ENCODE measurements at places on chromosomes 5 and 9.

GRCh38 chr9:131887680-131888079 is 147.8 kb upstream of the RAPGEF1 start:
- no peak for DNase-seq

- no peak for DNase-seq
These were observed 146.1 kb upstream of the ZNF462 start for GRCh38 chr9:106716820-106717219.

DNA sequence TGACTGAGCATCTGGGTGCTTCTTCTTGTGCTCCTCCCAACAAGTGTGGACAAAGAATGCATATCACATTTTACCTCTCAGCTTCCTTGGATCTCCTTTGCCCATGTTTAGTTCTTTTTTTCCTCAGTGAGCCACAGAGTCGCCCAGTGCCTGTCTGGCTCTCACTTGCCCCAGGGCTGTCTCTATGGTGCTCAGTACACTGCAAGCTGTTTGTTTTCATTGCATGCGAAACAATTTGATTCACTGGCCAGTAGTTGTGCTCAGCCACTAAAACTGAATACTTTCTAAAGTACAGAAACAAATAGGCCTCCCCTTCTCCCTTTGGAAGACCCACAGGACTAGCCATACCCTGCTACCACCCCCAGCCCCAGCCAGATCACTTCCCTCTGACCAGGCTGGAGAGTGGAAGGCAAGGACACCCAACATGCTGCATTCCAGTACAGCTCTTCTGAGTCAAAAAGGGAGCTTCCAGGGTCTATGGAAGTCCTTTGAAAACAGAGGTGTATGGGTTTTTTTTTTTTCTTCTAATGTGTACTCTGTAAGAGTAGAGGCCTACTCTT is 3.8 kb downstream of the LHFPL2 start:
- no peak for DNase-seq

GRCh38 chr9:14670718-14671117 is 22.5 kb downstream of the ZDHHC21 start:
- DNase-seq: no peak

- DNase-seq: no peak
These were observed 35.7 kb upstream of the LURAP1L start for GRCh38 chr9:12739014-12739652.

DNA sequence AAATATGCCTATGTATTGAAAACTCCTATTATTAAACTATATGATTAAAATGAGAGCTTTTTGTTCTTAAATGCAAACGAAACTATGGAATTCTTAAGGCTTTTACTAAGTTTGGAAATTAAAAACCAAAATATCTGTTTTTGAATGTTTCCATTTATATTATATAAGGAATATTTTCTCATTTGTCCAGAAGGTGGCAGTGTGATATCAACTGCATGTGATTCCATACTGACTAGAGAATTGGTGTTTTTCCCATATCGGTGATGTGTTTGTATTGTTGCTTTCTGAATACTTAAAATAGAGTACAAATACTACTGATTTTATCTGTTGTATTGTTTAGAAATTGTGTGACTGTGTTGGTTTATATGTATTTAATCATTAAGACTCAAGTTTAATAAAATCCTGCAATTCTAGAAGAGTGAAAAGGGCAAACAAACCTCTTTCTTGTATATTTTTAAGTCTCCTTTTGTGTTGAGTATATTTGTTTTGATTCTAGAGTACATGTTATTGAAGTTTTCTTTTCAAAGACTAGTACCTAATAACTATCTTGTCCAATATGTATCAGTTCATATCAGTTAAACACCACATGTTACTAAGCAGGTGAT is 320.8 kb downstream of the CCDC171 start:
- peak; percentile 20 for DNase-seq

- DNase-seq: no peak
These were observed 416.3 kb downstream of the SPATA31D1 start for GRCh38 chr9:82404881-82405280.

DNA sequence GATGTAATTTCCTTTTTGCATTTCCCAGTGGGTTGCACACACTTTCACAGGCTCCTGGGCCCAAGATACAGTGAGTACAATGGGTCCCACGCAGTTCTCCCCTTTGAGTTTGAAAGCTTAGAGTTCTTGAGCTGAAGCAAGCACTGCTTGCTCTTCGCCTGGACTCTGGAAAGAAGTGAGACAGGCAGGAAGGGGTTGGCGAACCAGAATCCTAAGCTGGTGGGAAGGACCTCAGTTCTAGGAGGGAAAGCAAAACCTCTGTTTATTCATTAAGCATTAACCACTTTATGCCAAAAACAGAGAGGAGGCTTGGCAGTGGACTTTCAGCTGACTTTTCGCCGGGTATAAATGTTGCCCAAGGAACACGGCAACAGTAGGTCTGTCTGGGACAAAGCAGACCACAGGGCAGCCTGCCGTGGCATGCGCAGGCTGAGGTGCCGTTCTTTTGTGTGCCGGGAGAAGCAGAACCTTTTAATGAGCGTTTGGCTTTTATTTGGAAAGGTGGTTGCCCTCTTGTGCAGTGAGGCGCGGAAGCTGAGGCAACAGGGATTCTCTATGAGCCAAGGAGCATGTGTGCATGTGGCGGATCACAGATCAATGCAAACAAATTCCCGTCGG is 239.9 kb upstream of the PANK3 start:
- DNase-seq: no peak

GRCh38 chr5:127298656-127299055 is 8.1 kb downstream of the MEGF10 start:
- no peak for DNase-seq

GRCh38 chr9:121636341-121636865 is 15.0 kb upstream of the DAB2IP start:
- no peak for DNase-seq

DNA sequence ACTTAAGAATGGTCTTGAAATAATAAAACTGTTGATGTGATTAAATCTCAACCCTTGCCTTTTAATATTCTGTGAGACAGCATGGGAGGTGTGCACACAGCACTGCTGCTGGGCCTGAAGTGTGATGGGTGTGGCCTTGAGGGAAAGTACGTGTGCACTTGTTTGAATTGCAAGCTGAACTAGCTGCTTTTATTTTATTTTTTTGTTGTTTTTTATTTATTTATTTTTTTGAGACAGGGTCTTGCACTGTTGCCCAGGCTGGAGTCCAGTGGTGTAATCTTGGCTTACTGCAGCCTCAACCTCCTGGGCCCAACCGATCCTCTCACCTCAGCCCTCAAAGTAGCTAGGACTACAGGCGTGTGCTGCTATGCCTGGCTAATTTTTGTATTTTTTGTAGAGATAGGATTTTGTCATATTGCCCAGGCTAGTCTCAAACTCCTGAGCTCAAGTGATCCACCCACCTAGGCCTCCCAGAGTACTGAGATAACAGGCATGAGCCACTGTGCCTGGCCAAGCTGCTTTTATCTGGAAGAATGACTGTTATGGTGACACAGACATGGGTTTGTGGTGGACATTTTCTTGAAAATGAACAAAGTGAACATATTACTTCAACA is 58.9 kb downstream of the GPR107 start:
- no peak for DNase-seq

GRCh38 chr5:17373814-17374556 is 124.0 kb upstream of the TAF11L2 start:
- no peak for DNase-seq

DNA sequence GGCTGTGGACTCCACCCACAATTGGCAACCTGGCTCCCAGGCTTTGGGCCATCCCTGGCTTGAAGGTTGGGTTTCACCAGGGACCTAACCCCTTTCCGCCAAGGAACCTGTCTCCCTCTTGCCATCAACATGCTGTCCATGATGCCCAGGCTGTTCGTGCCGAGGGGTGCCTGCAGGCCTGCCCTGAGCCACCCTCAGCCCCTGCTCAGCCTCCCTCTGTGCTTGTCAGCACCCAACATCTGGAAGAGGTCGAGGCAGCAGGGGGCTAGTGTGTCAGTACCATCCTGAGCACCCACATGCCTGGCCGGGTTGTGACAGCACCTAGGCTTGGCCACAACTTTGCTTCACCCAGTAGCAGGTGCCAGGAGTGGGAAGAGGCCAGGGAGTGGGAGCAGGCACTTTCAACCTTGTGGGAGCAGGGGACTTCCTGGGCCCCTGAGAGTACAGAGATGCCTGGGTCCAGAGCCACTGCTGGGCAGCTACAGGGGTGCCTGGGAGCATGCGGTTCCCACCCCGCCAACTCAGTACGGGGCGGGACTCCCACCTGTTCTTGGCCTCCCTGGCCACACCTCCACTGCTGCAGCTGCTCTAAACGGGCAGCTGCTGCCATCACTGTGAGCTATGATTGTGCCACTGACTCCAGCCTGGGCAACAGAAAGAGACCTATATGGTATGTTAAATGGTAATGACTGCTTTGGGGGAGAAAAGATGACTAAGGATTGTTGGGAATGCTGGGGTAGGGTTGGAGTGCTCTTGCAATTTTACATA is 6.3 kb downstream of the PDCD1LG2 start:
- DNase-seq: no peak

- DNase-seq: no peak
These were observed 214.3 kb downstream of the TRIO start for GRCh38 chr5:14357441-14357840.

DNA sequence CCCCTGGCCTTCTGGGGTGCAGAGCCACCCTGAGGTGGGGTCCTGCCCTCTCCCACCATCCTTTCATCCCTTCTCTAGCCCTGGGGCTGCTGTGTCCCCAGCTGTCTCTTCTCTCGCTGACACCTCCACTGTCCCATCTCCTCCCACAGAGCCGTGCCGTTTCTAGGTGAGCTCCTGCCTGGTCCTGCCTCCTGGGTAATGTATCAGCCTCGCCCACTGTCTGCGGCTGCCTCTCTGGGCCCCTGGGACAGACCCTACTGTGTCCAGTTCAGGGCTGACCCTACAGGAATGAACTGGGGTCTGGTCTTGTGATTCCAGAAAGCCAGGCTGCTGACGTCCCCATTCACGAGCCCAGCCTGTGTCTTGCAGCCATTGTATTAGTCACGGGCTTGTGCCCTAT is 4.1 kb downstream of the PAEP start:
- DNase-seq: no peak

DNA sequence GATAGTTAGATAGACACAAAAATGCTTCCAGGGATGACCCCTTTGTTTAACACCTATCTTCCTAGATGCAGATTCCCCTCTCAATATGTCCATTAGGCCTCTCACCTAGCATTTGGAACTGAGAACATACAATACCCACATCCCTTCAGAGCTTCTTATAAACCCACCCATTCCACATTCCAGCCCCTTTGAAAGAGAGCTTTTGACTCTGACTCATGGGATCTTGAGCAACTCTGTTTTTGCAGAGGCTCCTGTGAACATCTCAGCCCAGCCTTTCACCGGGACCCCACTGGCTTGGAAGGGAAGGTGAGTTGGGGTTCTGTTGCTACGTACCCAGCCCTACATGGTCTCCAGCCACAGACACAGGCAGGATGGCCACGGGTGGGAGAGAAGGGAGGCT is 195.5 kb downstream of the FRMD3 start:
- DNase-seq: no peak

DNA sequence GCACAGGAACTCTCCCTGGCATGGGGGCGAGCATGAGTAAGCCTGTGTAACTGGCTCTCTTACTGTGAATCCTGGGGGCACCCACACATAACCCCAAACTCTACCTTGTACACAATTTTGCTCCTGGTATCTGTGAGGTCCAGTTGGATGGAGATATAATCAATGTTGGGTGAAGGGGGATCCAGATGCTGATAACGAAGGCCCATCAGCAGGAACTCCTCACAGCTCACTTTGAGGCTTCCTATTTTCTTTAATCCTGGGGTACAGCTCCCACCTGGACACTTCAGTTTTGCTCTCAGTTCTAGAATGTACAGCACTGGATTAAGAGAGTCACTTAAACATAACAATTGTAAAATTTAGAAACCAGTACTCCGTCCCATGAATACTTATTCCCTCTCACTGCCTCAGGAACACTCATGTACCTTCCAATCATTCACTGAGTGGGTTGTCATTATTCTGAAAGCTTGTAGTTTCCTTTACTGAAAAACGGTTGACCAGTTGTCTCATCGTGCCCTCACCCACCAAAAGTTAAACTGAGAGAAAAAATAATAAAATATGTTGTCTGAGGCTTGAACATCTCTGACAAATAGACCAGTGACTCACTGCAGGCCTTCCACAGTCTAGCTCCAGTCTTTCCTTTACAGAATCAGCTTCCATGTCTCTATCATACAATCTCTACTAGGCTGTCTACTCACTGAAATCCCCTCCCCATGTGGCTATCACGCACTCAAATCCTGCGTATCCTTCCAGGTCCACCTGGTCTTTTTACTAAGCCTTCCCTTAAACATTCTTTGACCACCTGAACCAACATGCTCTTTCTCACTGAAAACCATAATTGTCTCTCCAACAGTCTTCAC is 52.6 kb downstream of the FREM1 start:
- no peak for DNase-seq

DNA sequence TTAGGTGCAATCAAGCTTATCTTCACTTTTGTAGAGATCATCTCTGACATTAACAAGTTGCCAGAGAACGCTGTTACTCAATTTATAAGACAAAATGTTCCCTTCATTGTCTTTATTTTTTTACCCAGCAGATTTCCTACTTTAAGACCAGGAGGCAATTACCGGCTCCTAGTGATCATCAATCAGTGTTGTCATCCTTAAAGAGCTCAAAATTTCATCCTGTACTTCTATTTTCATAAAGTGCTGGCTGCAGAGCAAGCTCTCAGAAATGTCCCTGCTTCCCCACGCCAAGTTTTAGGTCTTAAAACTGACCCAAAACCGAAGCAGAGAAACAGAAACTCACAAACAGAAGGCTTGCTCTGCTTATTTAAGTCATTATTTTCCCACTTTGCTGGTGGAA is 82.9 kb downstream of the PJA2 start:
- DNase-seq: no peak

DNA sequence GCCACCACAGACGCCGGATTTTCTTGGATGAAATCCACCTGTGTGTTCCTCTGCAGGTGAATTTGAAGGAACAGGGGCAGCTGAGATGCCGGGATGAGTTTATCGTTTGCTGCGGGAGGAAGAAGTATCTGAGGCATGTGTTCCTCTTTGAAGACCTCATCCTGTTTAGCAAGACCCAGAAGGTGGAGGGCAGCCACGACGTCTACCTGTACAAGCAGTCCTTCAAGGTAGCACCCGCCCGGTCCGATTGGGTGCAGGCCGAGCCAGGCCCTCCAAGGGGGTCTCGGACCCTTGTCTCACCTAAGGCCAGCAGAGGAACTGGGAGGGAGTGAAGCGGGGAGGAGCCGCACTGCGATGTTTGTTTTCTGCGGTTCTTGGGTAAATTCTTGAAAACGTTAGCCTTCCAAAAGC is 18.4 kb upstream of the LRRC14B start:
- DNase-seq: no peak

DNA sequence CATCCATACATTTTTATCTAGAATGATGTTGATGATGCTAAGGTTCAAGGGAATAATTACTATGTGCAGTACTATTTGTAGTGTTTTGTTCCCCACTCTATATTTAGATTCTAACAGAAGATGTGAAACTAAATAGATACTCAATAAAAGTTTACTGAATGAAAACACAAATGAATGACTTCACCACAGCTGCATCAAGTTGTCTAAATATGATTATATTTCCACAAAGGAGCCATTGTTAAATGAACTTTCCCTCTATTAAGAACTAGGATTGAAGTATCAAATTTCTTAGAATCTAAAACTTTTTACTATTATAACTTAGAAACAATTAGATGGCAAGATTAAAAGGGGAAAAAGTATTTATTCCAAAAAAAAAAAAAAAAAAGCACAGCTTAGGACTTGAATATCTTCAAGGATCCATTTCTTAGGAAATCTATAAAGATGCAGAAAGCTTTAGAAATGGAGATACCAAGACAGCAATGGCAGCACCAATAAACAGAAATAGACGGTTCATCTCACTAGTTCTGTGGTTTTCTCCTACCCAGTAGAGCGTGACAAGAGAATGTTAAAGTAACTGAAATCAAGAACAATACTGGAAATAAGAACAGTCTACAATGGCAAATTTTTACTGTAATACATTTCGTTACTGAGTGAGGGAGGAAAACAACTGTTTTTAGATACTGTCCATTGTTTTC is 347.6 kb downstream of the EBF1 start:
- DNase-seq: no peak
